ENCODE measurements at places on chromosomes 2 and 18.

GRCh38 chr2:197878792-197879191 lies 74.4 kb downstream of the PLCL1 start:
- no peak for DNase-seq

DNA sequence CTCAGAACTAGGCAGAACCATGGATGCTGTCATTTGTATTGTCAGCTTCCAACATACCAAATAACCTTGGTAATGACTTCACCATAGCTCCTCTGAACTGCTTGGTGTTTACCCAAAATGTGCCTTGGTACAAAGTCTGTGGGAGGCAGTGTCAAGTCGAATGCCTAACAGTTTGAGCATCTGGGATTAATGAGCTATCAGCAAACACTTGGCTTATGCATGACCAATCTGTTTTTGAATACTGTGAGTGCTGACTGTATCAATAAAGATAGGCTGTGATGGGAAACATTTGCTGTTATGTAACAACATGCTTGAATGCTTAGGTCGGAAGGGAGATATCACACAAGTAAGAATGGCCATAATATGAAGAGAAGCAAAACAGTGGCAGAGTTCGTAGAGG lies 455.4 kb downstream of the CMPK2 start:
- DNase-seq: no peak

GRCh38 chr2:212892193-212892592 lies 259.2 kb downstream of the IKZF2 start:
- DNase-seq: no peak

DNA sequence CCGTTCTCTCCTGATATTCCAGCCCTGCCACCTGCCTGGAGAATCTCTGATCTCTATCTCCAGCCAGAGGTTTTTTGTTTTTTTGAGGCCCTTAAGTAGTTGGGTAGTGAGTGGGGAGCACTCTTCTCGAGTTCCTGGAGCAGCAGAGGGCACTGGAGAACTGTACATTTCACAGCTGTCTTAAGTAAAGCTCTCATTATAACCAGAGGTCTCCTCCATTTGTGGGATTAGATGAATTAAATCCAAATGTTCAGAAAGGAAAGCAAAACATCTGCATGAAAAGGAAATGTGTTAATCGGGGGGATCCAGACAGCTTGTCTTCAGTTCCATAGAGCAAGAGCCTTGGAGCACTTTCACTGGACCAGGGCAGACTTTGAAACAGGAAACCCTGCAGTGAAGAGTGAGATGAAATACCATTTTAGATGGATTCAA lies 32.8 kb downstream of the AOX1 start:
- DNase-seq: no peak

- DNase-seq: peak; percentile 34
Observed at GRCh38 chr2:213476641-213477040, 192.4 kb downstream of the SPAG16 start.

GRCh38 chr2:10042301-10043161 lies 819 bp upstream of the KLF11 start:
- peak; percentile 54 for DNase-seq

GRCh38 chr2:144798989-144799388 lies 279.1 kb upstream of the ZEB2 start:
- DNase-seq: no peak

- DNase-seq: no peak
Observed at GRCh38 chr18:35443434-35443833, 54.3 kb downstream of the INO80C start.

GRCh38 chr2:109330056-109330455 lies 201.1 kb downstream of the SH3RF3 start:
- no peak for DNase-seq

Measured in PC-9 (cell line).